Body of pancreas (tissue), 4 donors: ENCODE measurements at places on chromosomes 7 and 10. TPM values are rescaled to one million over a fixed set of nuclear protein-coding genes. Genes with fewer than 3 reads are reported as not detected.

HOXA6 gene
- total RNA-seq = not detected

TMEM26 gene
- total RNA-seq = not detected

TLL2 gene
- total RNA-seq = not detected

GOLGA7B gene
- total RNA-seq = 12.5 TPM

FAM20C gene
- total RNA-seq = 12.7 TPM

CACNA2D1 gene
- 5.4 TPM for total RNA-seq

DNA sequence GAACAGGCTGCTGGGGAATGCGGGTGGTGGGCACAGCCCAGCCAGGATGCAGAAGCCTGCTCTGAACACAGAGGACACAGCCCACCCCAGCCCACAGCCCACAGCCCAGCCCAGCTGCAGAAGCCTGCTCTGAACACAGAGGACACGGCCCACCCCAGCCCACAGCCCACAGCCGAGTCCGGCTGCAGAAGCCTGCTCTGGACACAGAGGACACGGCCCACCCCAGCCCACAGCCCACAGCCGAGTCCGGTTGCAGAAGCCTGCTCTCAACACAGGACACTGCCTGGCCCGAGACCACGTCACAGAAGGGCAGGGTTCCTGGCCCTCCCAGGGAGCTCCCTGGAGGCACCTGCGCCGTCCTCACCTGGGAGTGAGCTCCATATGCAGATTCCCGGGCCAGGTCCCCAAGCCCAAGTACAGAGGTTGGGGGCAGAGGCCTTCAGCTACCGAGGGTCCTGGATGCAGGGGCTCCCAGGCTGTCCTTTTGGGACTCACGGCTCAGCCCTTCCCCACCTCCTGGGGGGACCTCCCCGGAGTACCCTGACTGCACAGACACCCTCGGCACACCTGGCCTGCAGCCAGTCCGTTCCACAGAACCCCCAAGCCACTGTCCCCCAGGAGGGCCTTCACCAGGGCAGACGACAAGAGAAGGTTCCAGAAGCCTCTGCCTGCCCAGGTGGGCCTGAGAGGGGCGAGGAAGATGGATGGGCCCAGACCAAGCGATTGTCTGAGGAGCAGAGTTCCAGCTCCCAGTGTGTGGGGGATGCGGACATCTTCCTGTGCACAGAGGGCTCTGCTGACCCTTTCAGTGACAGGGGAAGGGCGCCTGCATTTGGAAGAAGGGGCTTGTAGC, 23.7 kb upstream of the FOXL3 start:
- H3K4me1 ChIP-seq = peaks cover 6% of the 10 kb centered on the region
- H3K36me3 ChIP-seq = no peaks in the 10 kb centered on the region
- H3K27ac ChIP-seq = no peak overlapping the region
- no peak overlapping the region for H3K4me3 ChIP-seq

GRCh38 chr7:134888141-134888740, 98.1 kb upstream of the AGBL3 start:
- H3K4me1 ChIP-seq = peaks cover 5% of the 10 kb centered on the region
- H3K4me3 ChIP-seq = no peak overlapping the region
- no peaks in the 10 kb centered on the region for H3K27me3 ChIP-seq
- DNase-seq = no peak

DNA sequence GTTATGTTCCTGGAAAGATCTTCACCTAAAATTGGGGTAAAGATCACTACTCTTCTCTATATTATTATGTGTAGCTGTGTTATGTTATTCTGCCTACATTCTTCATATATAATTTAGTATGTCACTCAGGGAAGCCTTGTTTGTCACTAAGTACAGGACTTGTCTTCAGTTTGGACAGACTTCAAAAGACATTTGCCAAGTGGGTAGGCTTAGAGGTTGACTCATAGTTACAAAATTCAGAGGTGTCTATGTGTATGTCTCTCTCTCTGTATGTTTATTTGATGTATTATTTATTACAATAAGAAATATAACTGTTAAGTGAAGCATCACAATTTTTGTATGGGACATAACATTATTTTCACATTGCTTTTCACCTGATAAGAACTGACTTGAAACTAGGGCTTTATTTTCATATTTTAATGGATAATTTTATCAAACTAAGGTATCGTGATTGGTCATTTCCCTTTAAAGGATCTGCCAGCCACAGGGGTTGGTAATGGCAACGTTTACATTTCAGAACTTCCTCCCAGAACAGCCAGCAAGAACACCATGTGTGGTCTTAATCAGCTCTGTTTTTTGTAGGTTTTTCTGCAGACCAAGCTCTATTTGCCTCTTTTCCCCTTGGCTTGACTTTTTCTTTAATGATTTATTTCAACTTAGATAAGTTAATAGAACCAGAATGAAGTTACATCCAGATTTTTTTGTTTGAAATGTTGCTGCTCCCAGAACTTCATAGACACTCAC, 262.1 kb upstream of the CACNA2D1 start:
- no peaks in the 10 kb centered on the region for H3K27me3 ChIP-seq
- no peak overlapping the region for H3K27ac ChIP-seq
- H3K4me3 ChIP-seq = no peak overlapping the region
- DNase-seq = no peak

DNA sequence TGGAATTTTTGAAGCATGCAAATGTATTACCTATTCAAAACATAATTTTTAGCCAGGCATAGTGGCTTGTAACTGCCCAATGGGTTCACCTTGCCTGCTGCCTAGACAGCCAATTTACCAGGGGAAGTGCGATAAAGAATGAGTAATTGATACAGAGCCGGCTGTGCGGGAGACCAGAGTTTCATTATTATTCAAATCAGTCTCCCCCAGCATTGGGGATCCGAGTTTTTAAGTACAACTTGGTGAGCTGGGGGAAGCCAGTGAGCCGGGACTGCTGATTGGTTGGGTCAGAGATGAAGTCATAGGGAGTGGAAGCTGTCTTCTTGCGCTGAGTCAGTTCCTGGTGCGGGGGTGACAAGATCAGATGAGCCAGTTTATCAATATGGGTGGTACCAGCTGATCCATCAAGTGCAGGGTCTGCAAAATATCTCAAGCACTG, 29.1 kb upstream of the NRBF2 start:
- no peak overlapping the region for H3K27ac ChIP-seq
- H3K36me3 ChIP-seq = no peaks in the 10 kb centered on the region
- no peaks in the 10 kb centered on the region for H3K4me1 ChIP-seq
- H3K27me3 ChIP-seq = no peaks in the 10 kb centered on the region
- DNase-seq = no peak

DNA sequence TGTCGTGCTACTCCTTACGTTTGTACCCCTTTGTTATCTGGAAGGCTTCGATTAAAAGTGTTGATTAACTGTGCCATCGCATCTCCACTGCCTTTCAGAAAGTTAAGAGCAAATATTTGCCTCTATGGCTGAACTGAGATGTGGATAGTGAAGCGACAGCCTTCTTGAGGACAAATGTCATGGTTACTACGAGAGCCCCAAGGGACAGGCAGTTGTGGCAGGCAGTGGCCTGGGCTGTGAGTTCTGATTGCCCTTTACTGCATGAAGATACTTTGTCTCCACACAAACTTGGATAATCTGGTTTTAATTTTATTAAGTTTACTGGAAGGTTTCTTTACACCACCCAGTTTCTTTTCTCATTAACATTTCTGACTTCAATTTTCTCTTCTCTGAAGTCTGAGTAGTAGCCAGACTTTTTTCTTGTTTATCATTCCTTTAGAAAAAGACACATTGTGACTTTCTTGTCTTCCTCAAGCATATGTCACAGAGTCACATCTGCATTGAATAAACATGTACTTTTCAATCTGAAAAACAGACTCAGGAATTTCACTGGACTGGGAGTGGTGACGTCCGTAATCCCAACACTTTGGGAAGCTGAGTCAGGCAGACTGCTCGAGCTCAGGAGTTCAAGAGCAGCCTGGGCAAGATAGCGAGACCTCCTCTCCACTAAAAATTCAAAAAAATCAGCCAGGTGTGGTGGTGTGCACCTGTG, 1.5 kb downstream of the TAS2R41 start:
- H3K4me1 ChIP-seq = no peaks in the 10 kb centered on the region
- no peaks in the 10 kb centered on the region for H3K27me3 ChIP-seq
- no peaks in the 10 kb centered on the region for H3K36me3 ChIP-seq
- H3K4me3 ChIP-seq = no peak overlapping the region
- H3K27ac ChIP-seq = no peak overlapping the region

DNA sequence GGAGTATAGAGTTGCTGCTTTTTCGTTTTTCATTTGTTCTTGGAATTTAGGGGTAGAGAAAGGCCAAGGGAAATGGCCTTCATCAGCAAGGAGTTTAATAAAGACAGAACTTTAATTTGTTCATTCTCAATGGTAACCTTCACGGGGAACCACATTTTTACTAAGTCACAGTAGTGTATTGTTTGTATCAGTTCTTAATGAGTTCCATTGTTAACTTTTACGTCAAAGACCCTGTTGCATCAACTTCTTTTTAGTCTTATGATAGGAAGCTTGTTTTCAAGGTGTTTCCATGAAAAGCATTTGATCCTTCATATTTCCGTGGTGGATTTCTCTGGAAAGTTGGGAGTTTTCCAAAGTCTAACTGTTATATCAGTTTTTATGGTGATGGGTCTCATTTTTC, 169.9 kb downstream of the CREB5 start:
- H3K27ac ChIP-seq = no peak overlapping the region
- no peaks in the 10 kb centered on the region for H3K36me3 ChIP-seq
- H3K27me3 ChIP-seq = peaks cover 4% of the 10 kb centered on the region
- no peak overlapping the region for H3K4me3 ChIP-seq
- no peak for DNase-seq
- no peaks in the 10 kb centered on the region for H3K4me1 ChIP-seq

DNA sequence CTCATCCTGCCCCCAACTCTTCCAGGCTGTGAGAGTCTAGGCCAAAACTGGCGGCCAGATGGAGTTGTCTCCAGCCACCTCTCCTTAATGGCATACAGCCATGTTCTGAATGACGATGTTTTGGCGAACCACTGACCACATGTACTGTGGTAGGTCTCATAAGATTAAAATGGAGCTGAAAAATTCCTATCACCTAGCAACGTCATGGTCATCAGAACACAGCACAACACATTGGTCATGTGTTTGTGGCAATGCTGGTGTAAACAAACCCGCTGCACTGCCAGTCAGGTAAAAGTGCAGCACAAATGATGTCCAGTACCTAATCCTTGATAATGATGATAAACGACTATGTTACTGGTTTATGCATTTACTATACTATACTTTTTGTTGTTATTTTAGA, 290.0 kb upstream of the MKI67 start:
- no peaks in the 10 kb centered on the region for H3K36me3 ChIP-seq
- no peak overlapping the region for H3K4me3 ChIP-seq
- H3K27ac ChIP-seq = no peak overlapping the region

DNA sequence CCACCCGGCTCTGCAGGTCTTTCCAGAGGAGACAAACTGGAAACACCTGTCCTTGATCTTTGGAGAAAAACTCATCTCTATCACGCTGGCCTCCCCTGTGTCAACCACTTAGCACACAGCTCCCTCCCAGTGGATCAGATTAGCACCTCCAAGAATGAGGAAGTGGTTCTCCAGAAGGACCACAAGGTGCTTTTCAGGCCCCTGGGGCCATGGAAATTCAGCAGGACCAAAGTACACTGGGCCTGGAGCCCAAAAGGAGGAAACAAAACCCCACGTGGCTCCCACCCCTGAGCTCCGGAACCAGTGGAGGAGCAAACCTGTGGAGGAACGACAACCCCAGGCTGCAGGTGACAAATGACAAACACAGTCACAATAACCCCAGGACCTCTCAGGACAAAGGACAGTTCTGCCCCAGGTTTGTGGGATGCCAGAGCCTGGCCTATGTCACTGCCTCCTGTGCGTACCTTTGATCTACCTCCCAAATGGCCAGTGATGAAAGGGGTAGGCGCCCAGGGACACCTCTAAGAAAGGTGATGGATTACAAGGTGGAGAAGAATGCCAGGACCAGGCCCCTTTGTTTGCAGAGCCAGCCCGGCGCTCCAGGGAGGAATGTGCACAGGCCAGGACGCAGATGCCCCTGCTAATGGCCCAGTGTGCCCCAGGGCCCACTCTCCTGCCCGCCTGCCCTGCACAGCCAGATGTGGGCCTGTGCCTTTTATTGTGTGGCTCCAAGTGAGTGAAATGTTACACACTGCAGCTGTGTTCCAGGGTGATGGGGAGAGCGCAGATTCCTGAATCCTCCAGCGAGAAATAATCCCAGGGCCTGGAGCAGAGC, 5.7 kb downstream of the TNS3 start:
- DNase-seq = peak; percentile 85
- H3K4me1 ChIP-seq = peaks cover 93% of the 10 kb centered on the region
- no peak overlapping the region for H3K4me3 ChIP-seq
- no peaks in the 10 kb centered on the region for H3K27me3 ChIP-seq

DNA sequence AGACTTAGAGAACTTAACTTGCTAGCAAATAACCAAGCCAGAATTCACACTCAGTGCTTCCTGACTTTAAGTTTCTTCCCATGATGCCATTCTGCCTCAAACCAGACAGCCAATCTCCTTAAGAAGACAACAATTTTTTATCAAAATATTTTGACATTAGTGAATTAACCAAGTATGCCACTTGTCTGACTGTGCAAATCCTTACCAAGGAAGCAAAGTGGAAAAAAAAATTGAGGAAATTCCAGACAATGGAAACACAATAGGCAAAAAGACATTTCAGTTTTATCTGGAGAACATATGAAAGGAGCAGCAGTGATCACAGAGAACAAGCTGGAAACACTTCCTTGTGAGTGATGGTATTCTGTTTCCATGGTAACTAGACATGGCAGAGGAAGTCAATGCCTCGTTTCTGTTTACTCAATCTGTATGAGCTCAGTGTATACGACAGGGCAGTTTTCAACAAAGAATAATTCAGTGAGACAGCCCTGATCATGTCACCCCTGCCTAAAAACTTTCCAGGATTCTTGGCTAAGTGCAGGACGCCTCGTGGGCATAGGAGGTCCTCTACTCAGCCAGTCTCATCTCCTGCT, 114.2 kb downstream of the DYNC1I1 start:
- no peaks in the 10 kb centered on the region for H3K36me3 ChIP-seq
- no peak for DNase-seq
- no peaks in the 10 kb centered on the region for H3K4me1 ChIP-seq
- no peaks in the 10 kb centered on the region for H3K27me3 ChIP-seq
- H3K4me3 ChIP-seq = no peak overlapping the region
